Neural progenitor cell (in vitro differentiated cells): ENCODE measurements at places on chromosomes 1 and 21.

DNA sequence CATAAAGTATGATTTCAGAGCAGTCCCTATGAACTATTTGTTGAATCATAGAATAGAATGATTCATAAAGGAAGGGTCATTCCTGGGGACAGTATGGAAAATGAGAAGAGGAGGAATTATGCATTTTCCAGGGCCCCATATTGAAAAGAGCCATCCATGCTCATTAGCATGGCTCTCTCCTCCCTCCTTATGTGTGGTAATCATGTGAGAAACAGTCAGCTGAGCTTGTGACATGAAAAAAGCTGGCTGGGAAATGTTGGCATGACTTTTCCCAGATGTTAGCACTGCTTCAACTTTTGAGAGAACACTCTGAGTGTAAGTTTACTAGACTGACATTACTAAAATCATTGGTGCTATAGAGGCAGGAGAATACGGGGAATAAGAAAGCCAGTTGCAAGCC, 16.1 kb downstream of the TRIM67 start:
- DNase-seq: no peak

- DNase-seq: no peak
Measured at GRCh38 chr1:58480191-58480590, 66.3 kb downstream of the OMA1 start.

- DNase-seq: no peak
Measured at GRCh38 chr1:40247655-40248054, at the start of gene TMCO2. TSS of gene TMCO2 (plus strand) at chr1:40247937. CDS start at chr1:40247994, 57 bp downstream.

GRCh38 chr1:156584813-156585212, 5.3 kb downstream of the TTC24 start:
- DNase-seq: peak; percentile 50

- no peak for DNase-seq
Measured at GRCh38 chr1:58812926-58813325, 29.1 kb upstream of the JUN start.

- peak; percentile 90 for DNase-seq
Measured at GRCh38 chr21:32951041-32951440, 74.7 kb upstream of the OLIG2 start.

GRCh38 chr21:38664315-38664714, 141.4 kb upstream of the ETS2 start:
- DNase-seq: no peak

DNA sequence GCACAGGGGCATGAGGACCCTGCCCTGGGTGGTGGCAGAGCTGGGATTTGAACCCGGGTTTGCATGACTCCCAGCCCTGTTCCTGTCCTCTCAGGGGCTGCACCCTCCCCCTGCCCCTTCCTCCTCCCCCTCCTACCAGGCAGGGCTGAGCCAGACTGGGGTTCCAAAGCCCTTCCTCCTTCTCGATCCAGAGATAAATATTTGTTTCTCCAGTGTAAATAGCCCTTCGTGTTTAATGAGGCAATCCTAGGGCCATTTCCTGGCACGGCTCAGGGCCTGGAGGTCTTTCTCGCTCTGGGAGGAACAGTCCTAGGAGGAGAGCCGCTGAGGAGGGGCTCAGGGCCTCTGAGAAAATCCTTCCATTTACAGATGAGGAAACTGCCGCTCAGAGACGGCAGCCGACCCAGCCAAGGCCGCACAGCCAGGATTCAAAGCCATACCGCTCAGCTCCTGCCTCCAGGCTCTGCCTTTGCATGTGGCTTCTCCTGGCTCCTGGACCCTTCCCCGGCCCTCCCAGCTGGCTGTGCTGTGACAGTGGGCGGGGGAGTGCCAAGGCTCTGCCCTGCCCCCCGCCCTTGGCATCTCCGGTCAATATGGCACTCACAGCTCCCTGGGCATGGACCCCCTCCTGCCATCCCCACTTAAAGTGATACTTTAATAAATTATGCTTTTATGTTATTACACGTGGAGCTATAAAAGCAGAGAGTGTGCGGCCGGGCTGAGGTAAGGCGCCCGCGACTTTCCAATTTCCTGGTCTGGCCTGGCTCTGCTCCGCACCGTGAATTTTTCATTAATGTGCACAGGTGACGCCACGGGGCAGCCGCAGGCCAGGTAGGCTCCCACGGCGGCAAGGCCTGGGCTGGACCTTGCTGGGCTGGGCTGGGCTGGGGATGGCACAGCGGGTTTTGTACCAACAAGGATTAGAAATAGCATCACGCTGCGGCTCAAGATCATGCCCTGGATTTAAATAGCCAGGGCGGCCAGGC, 114.7 kb upstream of the WNT4 start:
- no peak for DNase-seq

GRCh38 chr1:201713086-201713810, 115.7 kb upstream of the IPO9 start:
- DNase-seq: no peak

DNA sequence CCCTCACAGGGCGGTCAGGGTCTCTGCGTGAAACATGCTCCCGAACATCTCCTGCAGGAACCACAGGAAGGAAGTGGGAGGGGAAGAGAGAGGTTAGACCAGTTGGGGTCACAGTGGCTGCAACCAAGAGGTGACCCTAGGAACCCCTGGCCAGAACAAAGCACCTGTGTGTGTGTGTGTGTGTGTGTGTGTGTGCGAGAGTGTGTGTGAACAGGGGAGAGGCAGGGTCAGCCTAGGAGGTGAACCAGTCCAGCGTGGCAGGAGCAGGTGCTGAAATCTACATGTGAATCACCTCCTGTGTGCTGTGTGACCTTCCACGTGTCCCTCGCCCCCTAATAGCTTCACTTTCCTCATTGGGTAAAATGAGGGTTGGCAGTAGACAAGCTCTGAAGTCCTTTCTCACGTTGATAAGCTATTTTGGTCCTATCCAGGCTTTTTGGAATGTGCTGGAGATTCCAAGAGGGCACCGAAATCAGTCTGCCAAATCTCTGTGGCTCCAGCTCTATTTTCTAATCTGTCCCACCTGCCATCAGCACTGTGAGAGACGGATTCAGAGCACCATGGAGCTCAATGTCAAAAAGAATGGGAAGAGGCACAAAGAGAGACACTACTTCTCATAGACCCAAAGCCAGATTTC, 27.8 kb downstream of the SLC26A9 start:
- no peak for DNase-seq

GRCh38 chr1:203676455-203676854, 49.8 kb downstream of the ATP2B4 start:
- DNase-seq: no peak

DNA sequence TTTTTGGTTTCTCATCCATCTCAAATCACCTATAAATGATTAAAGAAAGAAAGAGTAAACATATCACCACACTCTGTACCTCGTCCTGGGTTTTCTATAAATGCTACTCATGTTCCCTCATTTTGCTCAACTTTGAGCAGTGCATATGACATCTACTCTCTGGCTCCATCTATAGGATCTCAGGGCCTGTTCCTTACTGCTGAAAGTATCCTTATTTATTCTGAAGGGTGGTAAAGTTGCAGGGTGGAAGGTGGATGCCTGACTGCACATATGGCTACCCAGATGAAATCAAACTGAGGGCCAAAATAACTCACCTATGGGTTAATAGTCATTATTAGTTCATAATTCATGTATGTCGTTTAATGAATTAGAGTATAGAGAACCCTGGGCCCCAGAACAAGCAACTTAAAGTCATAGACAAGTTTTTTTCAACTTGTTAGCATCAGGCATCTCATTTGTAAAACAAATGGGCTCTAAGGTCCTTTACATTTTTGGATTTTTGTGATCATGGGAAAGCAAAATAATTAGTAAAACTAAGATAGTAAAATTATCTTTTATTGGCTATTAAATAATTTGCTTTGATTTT, 46.5 kb downstream of the NCF2 start:
- DNase-seq: peak; percentile 60

DNA sequence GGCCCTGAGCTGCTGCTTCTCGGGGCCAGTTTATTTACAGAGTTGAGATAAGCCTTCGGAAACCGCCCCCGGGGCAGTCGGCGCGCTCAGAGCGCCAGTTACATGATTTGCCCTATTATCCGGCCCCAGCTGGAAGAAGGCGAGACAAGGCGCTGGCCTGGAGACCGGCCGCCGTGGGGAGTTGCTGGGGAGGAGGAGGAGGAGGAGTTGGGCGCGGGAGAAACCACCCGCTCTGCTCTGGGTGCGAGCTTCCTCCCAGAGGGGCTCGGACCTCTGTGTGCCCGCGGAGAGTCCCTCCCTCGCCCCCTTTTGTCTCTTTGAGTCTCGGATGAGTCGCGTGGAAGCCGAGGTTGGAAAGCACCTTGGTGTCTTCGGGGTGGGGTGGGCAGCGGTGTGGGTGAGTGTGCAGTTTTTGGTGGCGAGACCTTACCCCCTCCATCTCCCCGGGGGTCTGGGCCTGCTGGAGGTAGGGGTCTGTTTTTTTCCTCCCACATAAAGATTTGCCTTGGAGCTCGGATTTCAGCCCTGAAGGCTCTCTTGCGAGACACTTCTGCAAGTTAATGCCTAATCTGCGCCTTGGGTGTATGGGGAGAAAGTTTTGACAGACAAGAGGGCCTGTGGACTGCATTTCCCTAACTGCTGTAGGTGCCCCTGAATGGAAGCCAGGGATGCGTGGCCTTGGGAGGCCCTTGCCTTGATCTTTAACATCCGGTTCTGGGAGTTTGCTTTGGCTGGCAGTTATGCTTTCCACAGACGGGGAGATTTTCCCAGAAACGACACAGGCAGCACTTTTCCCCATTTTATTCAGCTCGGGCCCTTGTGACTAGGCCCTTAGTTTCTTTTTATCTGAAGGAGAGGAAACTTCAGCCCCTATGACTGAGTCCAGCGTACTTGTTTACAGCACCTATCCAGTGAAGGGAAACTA, 80.0 kb downstream of the NDUFS5 start:
- peak; percentile 61 for DNase-seq

DNA sequence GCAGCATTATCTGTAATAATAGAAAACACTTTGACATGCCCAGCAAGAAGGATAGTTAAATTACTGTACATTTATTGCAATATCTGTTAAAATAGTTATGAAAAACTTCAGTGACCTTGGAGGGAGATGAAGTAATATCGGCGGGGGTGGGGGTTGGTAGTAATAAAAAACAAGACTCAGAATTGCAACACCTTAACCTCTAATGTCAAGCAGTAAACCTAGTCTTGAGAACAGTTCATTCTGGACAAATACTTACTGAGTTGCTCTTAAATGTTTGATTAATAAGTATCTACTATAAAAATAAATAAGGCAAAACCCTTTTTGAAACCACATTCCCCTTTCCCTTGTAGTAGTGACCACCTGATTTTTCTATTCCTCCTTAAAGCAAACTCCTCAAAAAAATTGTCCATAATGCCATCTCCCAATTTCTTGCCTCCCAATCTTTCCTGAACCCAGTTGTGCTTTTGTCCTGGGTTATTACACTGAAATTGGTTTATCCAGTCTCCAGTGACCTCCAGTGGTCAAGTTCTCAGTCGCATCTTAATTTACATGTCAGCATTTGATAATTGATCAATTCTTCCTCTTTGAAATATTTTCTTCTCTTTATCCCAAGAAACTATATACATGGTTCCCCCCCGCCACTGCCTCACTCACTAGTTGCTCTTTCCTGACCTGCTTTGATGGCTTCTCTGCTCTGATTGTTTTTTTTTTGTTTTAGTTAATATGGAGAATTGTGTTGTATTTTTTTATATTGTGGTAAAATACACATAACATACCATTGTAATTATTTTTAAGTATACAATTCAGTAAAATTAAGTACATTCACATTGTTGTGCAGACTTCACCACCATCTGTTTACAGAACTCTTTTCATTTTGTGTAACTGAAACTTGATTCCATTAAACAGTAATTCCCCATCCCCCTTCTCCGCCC, 36.8 kb downstream of the RAP1A start:
- DNase-seq: peak; percentile 11

GRCh38 chr1:152681616-152682015, 4.3 kb upstream of the LCE2B start:
- no peak for DNase-seq

GRCh38 chr1:178898401-178898800, 27.5 kb upstream of the ANGPTL1 start:
- no peak for DNase-seq

DNA sequence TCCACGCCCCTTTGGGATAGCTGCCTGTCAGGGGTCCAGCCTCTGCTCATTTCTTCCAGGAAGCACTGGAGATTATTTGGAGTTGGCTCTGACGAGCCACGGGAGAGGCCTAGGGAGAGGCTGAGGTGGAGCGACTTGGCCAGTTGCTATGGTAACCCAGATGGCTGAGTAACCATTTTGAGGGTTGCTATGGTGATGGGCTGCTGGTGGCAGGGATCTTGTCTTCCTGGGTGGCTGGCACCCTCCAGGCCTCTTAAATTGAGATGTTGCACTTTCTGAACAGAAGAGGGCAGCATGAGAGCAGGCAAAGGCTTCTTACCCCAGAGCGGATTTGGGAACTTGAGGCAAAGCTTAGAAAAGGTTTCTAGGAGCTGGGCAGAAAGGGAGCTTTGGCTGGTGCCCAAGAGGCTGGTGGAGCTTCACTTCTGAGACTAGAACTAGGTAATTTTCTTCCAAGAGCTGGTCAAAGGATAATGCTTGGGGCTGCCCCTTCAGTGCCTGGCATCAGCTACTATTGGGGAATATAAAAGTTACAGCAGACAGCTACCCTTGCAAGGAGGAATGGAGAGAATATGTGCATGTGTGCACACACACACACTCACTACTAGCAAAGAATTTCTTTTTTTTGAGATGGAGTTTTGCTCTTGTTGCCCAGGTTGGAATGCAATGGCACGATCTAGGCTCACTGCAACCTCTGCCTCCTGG, 72.5 kb downstream of the NDUFS5 start:
- peak; percentile 99 for DNase-seq

- no peak for DNase-seq
Measured at GRCh38 chr1:158607296-158607695, 2.2 kb downstream of the OR10Z1 start.

DNA sequence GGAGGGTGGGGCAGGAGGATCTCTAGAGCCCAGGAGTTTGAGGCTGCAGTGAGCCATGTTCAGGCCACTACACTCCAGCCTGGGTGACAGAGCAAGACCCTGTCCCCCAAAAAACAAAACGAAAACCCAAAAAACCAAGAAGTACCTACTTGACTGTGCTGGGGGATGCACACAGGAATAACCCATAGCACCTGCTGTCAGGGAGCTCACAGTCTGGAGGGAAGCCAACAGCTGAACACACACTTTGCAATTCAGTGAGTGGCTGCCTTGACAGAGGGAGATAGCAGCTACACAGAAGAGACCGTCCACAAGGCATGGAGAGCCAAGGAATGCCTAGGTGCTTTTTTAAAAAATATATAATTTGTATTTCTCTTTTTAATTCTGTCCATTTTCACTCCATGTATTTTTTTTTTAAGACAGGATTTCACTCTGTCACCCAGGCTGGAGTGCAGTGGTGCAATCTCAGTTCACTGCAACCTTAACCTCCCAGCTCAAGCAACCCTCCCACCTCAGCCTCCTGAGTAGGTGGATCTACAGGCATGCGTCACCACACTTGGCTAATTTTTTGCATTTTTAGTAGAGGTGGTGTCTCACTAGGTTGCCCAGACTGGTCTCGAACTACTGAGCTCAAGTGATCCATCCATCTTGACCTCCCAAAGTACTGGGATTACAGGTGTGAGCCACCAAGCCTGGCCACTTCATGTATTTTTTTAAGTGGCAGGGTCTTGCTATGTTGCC, 68.7 kb downstream of the NID1 start:
- no peak for DNase-seq

DNA sequence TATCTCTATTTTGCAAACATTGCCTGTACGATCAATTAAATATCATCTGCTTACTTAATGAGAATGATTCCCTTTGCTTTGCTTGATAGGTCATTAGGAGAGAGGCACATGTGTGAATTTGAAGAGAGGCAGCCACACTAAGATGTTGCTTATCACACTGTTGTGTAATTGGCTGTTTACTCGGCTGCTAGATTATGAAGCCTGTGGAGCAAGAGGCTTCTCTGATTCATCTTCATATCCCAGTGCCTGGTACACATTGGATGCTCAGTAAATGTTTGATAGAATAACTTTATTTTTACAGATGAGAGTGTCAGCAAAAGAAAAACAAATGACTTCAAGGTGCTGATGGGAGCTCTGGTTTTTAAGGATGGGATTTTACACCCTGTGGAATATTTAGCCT, 156.2 kb upstream of the C8B start:
- DNase-seq: no peak
